Stimulated activated naive CD4-positive, alpha-beta T cell treated with Interleukin-2 at 50 U/mL for 16 hours (primary cell): ENCODE measurements at places on chromosomes 5 and 9.

DNA sequence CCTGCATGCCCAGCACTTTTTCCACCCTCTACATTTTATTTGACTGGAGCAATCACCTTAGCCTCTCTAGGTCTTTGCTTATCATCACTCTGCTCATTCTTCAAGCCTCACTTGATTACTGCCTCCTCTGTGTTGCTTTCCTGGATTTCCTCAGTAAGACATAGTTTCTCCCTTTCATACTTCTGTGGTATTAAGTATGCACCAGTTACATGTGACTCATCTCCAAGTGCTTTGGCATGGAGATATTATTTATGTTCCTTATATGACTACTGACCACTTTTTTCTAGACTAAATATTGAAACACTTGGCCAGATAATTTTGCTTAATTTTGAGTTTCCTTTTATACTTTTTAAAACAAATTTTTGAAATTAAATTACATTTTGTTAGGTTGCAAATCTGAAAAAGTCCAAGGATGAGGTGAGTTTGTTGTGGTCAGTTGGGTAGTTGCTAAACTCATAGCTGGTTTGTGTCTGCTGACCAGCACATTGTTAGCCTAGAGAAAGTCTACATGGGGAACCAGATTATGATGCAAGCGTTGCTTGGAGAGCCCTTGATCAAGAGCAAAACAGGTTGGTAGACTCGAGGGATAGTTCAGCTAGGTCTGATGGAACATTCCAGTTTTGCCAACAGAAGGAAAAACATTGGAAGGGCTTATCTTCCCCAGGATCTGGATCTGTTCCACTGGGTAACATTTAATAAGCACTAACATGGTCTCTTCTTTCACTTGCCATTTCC is 140.2 kb downstream of the TMC1 start:
- no peak for DNase-seq

GRCh38 chr5:39794513-39795210 is 369.9 kb upstream of the DAB2 start:
- DNase-seq, result no peak

DNA sequence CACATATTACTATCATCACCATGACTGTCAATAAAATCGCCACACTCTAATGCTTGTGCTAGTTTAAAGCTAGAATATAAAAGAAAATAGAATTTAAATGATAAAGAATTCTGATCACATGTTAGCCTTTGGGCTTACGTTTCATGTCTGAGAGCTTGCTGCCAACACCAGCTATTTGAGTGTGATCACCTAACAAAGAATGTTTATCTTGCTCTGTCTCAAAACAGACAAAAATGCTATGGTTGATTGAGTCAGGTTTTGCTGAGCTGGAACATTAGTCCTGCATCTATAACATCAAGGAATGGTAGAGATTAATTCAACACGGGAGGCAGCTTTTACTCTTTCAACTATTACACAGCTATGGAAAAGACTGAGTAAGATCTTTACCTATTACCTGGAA is 50.7 kb downstream of the MSX2 start:
- no peak for DNase-seq

GRCh38 chr9:25681266-25681665 is 3.0 kb upstream of the TUSC1 start:
- DNase-seq, result no peak

DNA sequence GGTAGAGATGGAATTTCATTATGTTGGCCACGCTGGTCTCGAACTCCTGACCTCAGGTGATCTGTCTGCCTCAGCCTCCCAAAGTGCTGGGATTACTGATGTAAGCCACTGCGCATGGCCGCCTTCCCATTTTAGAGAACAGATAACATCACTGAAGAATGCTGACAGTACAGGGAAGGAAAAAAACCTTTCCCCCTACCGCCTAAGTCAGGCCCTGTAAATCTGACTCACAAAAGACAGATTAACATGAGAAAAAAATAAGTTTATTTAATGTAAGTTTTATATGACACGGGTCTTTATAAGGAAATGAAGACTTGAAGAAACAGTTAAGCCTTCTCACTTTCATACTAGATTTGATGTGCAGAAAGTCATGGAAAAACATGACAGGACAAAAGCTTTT is 227.2 kb upstream of the ZNF608 start:
- DNase-seq, result no peak

GRCh38 chr9:134515026-134515821 is 126.4 kb upstream of the COL5A1 start:
- DNase-seq, result no peak

DNA sequence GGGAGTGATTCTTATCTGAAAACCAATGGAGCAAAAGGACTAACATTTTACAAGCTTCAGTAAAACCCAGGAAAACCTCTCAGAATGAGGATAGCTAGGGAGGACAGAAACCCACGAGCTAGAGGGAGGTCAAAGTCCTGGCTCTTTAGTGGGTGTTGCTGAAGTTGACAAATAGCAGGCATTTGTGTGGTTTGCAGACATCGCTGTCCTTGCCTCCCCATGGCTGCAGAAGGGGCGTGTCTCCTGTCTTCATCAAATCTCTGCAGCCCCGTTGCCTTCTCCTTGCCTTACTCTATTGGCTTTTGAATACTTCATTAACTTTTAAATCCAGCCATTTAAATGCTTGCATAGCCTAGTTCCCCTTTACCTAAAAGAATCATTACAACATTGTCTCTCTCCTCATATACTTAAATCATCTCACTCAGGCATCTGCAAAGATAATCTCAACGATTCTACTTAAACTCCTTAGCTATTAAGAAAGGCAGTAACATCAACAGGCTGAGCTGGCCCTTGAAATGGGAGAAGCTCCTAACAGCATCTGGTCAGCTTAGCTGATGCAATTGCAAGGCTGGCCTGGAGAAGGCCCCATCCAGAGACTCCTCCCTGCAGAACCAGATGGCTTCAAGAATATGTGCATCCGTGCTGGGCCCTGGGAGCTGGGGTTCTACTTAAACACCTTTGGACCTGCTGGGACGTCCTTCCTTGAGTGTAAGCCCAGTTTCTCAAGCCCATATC is 152.8 kb upstream of the TAS2R1 start:
- no peak for DNase-seq

DNA sequence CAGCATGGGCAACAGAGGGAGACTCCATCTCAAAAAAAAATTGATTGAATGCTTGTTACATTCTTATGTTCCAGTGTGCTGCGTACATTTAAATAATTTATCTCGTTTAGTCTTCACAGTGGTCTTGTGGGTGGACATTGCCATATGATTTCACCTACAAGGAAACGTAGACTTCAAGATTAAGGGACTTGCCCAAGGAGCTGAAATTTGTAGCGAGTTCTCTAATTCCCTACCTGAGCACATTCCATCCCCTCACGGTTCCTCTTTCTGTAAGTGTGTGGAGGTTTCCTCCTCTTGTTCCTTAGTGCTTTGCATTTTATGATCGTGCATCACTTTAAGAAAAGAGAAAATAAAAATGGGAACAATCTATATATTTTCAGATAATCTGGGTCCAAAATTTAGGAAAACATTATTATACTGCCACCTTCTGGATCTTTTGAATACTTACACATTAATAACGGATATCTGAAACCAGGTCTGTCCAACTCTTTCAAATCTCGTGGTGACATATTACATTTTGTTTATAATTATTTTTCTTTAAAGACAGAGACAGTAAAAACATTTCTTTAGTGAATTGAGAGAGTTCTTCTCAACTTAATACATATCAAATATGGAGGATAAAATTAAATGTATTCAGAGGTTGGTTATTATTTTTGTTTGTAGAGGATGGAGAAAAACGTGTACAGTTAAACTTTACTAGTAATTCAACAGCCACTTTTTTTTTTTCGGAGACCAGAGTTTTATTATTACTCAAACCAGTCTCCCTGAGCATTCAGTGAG is 29.9 kb upstream of the C7 start:
- DNase-seq, result no peak

- DNase-seq, result no peak
Measured at GRCh38 chr5:68646144-68646543, 430.6 kb downstream of the PIK3R1 start.

DNA sequence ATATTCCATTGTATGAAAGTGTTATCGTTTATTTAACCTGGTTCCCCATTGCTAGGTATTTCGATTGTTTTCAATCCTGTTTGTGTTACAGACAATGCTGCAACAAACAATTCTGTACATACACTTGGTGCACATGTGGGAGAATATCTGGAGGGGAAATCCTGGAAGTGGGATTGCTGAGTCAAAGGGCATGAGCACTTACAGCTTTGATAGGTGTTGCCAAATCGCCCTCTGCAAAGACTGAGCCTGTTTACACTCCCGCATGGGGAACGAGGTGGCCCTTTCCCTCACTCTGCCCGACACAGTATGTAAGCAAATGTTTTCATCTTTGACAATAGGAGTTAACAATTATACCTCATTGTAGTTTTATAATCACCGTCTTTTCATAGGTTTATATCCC is 66.2 kb downstream of the PDE6A start:
- no peak for DNase-seq

- no peak for DNase-seq
Measured at GRCh38 chr5:173736923-173737412, 120.5 kb upstream of the BOD1 start.

GRCh38 chr9:137278061-137278701 is 655 bp downstream of the TOR4A start:
- DNase-seq, result peak; percentile 24

DNA sequence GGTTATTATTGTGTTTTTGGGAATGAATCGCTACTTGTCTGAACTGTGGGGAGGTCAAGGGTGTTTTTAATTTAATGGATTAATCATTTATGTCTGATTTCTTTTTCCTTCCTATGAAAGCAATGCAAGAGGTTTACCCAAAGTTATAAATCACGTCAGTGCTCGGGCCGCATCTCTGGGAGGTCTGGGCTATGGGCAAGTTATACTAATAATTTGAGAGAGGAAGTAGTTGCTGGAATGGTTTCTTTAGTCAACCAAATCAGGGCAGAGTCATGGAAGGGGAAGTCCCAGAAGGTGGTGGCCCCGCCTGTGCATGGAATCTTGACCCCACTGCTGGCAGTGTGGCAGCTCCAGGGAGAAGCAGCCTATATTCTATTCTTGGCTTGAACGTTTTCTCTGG is 180.2 kb downstream of the HSPA4 start:
- DNase-seq, result no peak

- no peak for DNase-seq
Measured at GRCh38 chr9:92762781-92763708, 1.6 kb downstream of the BICD2 start.

- no peak for DNase-seq
Measured at GRCh38 chr9:121067640-121068039, 7.1 kb upstream of the CNTRL start.

GRCh38 chr5:156401804-156402203 is 74.8 kb downstream of the SGCD start:
- DNase-seq, result no peak

DNA sequence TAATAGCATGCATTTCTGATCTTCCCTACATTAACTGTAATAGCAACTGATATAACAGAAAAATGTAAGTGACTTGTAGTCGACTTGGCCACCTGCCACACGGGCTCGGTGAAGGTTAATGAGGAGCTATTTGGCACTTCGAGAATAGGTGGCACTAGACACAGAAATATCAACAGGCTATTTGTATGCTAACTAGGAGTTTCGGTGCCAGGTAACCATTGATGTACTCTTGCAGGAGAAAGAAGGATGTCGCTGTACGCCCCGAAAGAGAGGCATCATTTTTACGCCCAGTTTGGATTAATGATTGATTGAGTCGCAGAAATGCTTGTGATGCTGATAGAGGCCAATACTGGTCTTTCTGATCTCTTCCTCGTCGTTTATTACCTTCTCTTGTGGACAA is 516 bp upstream of the DMRT2 start:
- DNase-seq, result no peak

DNA sequence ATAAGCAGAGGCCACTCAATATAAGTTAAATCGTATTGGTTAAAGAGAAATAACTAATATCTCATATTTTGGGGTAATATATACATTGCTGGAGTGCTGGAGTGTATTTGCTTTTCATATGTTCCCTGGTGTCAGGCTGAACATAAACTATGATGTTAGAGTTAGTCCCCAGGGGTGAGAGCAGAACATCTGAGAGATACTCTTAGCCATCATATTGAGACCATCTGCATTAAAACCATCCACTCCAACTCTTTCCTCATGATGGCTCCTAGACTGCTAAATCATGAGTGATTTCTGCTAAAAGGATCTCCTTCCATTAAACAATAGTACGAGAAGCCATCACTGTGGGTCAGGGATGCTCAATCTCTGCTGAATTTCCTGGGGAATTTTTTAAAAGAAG is 436.2 kb downstream of the DTWD2 start:
- DNase-seq, result no peak

DNA sequence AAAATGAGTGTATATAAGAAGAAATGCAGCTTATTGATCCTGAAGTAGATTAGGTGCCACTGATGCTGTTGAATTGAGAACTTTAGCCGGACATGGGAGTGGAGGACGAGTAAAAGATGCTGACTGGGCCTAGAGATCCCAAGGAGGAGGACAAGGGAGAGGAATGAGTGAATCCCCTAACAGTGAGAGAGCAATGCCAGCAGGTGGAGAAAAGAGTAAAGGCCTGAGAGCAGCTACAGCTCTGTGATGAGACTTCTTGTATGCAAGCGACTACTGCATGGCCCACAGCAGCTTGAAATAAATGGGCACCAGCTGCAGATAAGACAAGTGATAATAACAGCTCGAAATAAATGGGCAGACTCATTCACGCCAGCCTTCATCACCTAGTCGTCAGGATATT is 44.5 kb upstream of the JMY start:
- DNase-seq, result no peak
